ENCODE measurements at places on chromosomes 2 and 18.

- DNase-seq: no peak
Observed at GRCh38 chr2:227860221-227860641, 11.2 kb upstream of the DAW1 start.

- DNase-seq: no peak
Observed at GRCh38 chr2:98935777-98936352, at the start of gene CRACDL. CRACDL (minus strand) TSS chr2:98936225; CDS start chr2:98846800, 89,425 bp downstream.

GRCh38 chr2:142893241-142893640, 15.8 kb downstream of the KYNU start:
- DNase-seq: no peak

GRCh38 chr2:84894758-84895520, 10.5 kb upstream of the TMSB10 start:
- peak; percentile 33 for DNase-seq

- no peak for DNase-seq
Observed at GRCh38 chr2:96625571-96626552, 12.2 kb downstream of the KANSL3 start.

DNA sequence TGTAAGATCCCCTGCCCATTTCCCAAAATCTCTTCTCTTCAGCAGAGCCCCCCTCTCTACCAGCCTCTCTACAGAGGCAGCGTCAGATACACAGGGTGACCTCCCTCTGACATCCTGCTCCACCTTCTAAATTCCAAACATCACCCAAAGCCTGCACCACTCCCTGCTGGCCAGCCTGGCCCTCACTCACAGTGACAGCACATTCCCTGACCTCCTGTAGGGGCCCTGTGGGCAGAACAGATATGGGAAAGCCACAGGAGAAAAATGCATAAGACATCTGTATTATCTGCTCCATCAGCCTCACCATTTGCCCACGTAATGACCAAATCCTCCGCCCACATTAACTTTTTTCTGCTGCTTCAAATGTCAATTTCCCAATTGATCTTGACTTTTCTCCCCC, 40.6 kb downstream of the TRABD2A start:
- DNase-seq: no peak

- DNase-seq: no peak
Observed at GRCh38 chr18:23311351-23312121, 141.6 kb upstream of the RIOK3 start.

- no peak for DNase-seq
Observed at GRCh38 chr2:96359310-96359709, 23.7 kb downstream of the NCAPH start.

GRCh38 chr2:12731701-12732280, 15.1 kb downstream of the TRIB2 start:
- DNase-seq: no peak

GRCh38 chr2:241992753-241993152, 123.2 kb downstream of the RTP5 start:
- no peak for DNase-seq

GRCh38 chr18:22670914-22671313, 253.2 kb upstream of the CTAGE1 start:
- no peak for DNase-seq

DNA sequence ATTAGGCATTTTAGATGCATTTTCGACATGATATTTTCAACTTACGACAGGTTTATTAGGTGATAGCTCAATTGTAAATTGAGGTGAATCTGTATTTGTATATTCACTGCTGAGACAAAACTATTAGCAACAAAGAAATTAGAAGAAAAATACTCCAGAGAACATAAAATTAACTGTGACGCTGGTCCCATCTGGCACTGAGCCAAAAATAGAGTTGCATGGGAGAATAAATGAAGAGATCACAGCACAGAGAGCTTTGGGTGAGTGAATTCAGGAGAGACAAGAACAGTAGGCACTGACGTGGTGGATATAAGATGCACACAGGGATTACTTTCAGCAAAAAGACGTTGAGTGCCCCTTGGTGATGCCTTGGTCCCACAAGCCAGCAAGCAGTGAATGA, 306.2 kb upstream of the RAB6C start:
- DNase-seq: no peak

DNA sequence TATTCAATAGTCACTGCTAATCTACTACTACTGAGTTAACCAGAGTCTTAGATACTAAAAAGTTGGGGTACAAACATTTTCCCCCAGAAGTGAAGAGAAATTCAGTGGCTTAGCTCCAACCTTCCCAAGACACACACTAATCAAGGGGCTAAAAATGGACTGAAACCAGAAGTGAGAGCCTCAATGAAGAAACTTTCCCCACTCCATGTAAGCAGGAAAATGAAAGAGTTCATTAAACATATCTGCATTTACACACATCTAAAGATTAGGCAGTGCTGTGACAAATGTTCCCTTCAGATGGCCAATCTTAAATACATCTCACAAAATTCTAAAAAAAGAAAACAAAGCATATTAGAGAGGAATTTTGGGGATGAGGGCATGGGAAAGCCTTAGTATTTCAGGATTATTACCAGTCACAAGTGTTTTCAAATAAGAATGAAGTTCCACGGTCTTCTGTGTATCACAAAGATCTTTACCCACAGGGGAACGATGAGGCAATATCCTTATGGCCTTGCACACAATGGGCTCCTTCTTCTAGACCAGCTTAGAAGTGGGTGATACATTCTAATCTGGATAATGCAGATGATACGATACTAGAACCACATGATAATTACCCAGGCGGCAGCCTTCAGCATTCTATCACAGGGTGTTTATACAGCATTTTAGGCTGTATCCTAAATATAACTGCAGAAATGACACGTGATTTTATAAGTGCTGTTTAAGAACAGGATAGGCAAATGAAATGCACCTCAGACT, 17.1 kb downstream of the ANKRD44 start:
- DNase-seq: peak; percentile 64

DNA sequence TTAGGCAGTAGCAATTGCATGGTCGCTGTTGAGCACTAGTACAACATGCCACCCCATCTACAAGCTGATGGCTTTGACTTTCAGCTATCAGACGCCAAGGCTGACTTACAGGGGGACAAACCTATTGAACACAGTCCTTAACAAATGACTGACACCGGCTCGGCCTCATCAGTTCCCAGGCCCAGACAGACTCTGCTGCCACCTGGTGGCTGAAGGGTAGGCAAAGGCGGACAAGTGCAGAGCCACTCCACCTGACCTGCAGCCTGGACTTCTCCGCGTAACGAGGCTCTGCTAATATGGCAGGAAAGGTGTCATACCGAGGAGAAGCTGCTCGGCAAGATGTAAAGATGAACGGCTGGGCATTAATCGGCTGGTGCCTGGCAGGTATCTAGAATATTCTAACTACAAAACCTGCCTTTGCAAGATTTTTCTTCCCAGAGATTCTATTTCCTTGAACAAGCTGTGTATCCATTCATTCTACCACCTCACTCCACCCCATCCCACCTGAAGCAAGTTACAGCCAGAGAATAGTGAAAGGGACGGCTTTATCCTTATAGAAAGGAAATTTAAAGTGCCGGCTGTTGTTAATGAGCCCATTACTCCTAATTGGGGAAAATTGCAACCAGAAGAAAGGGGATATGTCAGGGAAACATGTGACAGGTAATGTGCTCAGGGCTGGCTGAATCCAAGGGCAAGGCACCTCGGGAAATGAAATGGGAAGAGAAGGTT, 67.4 kb downstream of the STEAP3 start:
- DNase-seq: peak; percentile 66

DNA sequence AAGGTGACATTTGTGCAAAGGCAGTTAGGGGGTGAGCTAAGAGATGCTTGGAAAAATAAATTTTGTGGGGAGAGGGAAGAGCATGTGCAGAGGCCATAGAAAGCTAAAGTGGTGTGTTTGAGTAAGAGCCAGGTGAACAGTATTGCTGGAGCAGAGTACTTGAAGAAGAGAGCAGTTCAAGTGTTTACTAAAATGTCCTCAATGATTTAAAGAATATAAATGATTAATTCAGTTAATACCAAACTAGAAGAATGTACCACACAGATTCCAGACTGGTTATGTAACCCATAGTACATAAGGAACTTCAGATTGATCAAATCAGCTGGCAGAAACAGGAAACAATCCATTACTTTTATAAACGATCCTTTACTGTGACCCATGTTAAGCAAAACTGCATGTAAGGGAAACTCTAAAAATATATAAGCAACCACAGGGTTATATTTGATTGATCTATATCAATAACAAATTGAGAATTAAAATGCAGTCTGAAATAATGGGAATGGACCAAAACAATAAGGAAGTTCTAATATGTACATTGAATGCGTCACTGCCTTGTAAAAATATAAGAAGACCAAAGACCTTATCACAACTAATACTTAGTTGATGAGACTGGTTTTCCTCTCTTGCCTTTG, 76.9 kb downstream of the LDAH start:
- DNase-seq: no peak

DNA sequence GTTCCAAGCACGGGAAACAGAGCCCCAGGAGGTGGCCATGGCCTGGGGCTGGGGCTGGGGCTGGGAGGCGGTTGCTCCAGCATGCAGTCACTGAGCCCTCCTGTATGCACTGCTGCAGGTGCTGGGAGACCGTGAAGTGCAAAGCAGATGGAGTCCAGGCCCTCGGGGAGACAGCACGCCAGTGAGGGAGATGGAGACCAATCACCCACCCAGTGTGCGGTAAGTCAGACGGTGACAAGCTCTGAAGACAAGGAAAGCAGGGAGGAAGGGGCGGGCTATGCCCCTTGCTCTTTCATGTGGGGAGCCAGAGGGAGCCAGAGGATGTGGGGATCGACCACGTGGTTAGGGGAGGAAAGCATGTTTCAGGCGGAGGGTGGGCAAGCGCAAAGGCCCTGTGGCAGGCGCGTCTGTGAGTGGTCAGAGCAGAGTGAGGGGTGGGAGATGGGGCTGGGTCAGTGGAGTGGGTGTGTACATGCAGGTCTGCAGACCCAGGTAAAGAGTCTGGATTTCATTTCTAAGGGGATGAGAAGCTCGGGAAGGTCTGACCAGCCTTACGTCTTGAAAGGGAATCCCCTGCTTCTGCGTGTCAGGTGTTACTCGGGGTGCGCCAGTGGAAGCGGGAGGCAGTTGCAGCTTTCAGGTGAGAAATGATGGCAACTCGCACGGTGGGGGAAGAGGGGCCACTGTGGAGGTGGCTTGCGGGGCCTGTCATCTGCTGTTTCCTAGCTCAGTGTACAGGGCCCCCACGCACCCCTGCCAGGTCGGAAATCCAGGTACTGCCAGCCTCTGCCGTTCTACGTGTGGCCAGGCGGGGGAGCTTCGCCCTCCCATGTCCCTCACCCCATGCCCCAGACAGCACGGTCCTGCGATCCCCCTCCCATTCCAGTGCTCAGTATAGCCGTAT, 19.4 kb downstream of the RRM2 start:
- DNase-seq: no peak

DNA sequence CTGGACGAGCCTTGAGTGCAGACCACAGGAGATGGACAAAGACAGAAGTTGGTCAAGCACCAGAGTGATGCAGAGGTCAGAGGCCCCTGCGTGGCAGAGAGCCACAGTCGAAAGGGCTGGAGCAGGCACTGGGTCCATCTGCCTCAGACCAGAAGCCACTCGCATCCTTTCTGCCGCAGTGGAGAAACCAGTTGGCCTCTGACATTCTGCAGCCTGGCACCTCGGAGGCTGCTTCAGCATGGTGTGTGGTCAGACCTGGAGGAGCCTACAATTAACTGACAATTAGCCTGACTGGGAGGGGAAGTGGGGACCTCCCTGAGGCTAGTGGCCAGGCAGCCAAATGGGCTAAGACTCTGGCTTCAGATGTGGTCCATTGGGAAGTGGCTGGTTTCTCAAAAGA, 111.1 kb downstream of the SGPP2 start:
- no peak for DNase-seq

DNA sequence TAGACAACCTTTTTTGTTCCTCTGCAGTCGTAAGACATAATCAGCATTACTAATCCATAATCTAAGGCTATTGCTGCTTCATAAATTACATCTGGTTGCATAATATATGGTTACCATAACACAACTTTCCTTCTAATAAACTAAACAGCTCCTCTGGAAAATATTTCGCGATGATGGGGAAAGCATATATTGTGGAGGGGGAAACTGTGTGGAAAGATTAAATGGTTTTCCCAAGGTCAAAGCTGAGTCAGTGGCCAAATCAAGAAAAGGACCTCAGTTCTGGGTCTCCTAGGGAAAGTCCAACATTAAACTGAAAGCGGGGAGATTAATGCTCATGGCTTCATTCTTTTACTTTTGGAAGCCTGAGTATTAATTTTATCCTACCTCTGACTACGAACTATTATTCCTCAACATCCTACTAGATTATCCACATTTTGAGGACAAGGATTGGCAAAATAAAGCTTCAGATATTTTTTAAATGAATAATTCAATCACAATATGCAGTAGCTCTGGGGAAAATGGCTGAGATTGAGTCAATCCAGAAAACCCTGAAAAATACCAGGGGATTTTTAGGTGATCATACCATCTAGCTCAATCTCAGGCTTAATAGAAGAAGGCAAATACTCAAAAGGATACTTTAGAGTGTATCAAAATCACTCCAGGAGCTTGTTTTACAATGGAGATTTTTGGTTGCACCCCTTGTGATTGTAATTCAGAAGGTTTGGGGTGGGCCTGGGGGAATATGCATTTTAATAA, 33.8 kb upstream of the STK17B start:
- DNase-seq: no peak

DNA sequence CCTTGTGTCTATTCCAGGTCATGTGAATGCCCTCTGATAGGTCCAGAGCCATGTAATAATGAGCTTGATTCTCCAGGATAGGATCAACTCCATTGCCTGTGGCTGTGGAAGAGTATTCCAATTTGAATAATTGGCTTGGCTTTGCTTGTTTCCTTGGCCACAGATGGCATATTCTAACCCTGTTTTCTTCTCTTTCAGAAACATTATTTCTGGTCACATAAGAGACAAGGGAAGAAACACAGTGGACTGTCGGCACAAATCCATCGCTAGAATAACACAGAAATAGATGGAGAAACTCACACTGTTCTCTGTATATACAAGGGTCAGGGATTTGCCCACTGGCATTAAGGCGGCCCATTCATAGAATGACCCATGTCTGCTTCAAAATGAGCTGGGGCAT, 278.4 kb upstream of the CCDC68 start:
- no peak for DNase-seq

DNA sequence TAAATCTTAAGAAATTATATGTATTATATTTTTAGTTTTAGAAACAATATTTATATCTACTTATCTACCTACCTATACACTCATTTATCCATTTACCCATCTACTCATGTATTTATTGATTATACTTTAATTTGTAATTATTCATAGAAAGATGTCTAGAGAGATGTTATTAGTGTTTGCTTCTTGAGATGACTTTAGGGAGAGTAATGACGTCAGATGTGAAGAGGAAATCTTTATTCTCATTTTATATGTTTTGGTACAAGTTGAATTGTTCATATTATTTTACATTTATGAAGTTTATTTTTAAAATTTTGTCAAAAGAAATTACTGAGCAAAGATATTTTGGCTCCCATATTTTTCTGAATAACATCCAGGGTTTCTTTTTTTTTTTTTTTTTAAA, 271.3 kb upstream of the SLC8A1 start:
- DNase-seq: no peak

GRCh38 chr18:11820697-11821096, 30.5 kb upstream of the CHMP1B start:
- no peak for DNase-seq

- DNase-seq: no peak
Observed at GRCh38 chr2:129748653-129749052, 230.8 kb upstream of the RAB6C start.
